ENCODE measurements at places on chromosomes 3 and 15. TPM values are rescaled to one million over a fixed set of nuclear protein-coding genes. Genes with fewer than 3 reads are reported as not detected.

- DNase-seq = no peak
Observed at GRCh38 chr3:108008106-108008505, 82.7 kb downstream of the CD47 start.

GRCh38 chr3:197380786-197381185 lies 82.4 kb upstream of the DLG1 start:
- DNase-seq = no peak

GRCh38 chr15:89812011-89812846 lies 2.4 kb downstream of the ANPEP start:
- DNase-seq = no peak

- DNase-seq = no peak
Observed at GRCh38 chr15:90957031-90957790, 2.5 kb downstream of the RCCD1 start.

- no peak for DNase-seq
Observed at GRCh38 chr3:43867436-43868072, 176.8 kb downstream of the ABHD5 start.

DNA sequence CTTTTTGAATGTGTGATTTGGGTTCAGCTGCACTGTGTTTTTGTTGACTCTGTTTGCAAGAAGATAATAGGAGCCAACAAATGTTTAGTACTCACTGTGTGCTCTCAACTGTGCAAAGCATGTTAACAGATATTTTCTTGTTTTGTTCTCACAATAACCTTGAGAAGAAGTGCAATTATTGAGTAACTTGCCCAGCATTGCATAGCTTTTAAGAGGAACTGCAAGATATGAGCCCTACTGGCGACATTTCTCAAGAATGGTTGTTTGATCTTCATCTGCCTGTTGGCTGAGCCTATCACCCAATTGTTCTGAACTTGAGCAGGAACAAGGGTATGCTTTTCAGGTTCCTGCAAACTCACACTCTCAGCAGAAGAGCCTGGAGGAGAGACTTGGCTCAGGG lies 43.4 kb upstream of the AGBL1 start:
- DNase-seq = no peak

GRCh38 chr3:17116007-17116600 lies 231.3 kb downstream of the PLCL2 start:
- no peak for DNase-seq

DNA sequence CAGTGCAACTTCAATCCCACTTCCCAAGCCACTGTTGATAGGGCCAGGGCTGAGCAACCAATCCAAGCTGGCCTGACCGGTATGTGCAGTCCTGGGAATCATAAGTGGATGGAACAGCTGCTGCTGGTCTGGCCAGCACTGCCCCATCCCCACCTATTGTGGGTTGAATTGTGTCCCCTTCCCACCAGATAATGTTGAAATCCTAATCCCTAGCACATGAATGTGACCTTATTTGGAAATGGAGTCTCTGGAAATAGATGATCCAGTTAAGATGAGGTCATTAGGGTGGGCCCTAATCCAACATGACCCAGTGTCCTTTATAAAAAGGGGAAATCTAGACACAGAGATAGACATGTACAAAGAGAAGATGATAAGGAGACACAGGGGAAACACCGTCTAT lies 13.7 kb upstream of the PDIA5 start:
- no peak for DNase-seq

DNA sequence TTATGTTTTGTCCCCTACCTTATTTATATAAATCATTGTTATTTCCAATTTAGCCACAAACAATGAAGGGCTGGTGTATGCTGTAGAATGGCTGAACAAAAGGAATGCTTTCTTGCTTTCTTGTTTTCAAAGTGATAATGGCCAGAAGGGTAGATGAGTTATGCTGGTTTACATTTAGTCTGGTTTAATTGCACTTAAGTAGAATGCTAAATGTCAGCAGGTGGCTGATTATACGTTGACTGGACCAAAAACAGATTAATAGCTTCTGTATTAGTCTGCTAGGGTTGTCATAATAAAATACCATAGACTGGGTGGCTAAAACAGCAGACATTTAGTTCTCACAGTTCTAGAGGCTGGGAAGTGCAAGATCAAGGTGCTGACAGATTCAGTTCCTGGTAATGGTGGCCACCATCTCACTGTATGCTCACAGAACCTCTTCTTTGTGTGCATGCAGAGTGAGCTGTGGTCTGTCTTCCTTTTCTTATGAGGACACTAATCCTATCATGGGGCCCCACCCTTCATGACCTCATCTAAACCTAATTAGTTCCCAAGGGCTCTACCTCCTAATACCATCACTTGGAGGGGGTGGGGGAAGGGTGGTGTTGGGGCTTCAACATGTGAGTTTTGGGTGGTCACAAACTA lies 17.1 kb upstream of the XIRP1 start:
- DNase-seq = no peak

DNA sequence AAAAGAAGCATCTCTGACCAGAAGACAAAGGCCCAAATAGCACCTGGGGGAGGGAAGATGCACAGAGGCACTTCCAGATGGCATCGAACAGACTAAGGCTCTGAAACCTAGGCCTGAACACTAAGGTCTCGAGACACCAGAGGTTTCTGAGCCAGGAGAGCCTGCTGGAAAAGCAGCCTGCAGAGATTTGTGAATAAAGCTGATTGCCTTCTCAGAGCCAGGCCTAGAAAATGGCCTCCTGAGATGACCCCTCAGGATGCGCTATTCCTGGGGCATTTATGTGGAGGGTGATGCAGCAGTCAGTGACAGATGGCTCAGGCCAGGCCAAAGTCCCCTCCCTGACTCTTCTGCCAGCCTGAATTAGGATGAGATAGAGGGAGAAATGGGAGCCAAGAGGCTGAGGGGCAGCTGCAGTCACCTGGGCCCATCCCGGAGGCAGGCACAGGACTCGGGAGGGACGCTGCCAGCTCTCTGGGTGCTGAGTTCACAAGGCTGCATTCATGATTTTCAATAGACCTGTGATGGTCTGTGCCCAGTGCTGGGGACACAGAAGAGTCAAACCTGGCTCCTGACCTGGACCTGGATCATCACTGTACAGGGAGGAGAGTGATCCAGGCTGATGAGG lies 6.9 kb downstream of the PRSS50 start:
- no peak for DNase-seq

- DNase-seq = no peak
Observed at GRCh38 chr3:172938788-172939187, 188.3 kb downstream of the ECT2 start.

GRCh38 chr15:22810853-22811338 lies 24.5 kb downstream of the NIPA1 start:
- DNase-seq = no peak

DNA sequence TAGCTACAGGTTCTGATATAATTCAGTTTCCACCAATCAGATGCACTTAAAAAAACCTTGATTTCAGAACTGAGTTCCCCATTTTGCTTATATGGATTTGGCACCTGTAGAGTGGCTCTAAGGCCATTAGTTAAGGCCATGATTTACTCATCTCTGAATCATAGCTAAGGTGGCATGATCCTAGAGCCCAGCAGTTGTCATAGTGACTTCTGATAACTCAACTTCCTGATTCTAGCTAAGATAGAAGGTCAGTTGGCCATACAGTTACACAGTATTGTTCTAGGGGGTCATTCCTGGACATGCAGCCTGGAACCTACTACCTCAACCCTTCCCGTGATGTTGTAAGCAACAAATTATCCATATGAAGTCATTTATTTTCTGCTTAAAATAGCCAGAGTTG lies 15.9 kb upstream of the TMEM87A start:
- no peak for DNase-seq

DNA sequence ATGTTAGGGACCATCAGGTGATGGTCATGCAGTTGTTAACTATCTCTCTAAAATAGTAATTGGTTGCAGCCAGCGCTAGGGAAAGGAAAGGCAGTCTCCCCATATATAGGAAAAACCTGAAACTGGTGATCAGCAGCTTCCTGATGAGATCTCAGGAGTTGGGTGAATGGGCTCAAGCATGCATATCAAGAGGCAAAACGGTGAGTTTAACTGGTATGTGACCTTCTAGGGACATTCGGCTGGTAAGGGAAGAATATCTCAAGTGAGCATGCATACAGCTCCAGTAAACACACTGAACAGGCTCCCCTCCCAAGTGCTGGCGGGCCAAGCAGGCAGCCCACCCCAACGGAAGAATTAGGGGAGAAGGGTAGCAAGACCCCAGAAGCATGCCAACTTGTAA lies 49.3 kb upstream of the ROBO2 start:
- no peak for DNase-seq

- DNase-seq = no peak
Observed at GRCh38 chr3:130935761-130936492, 42.0 kb downstream of the ATP2C1 start.

DNA sequence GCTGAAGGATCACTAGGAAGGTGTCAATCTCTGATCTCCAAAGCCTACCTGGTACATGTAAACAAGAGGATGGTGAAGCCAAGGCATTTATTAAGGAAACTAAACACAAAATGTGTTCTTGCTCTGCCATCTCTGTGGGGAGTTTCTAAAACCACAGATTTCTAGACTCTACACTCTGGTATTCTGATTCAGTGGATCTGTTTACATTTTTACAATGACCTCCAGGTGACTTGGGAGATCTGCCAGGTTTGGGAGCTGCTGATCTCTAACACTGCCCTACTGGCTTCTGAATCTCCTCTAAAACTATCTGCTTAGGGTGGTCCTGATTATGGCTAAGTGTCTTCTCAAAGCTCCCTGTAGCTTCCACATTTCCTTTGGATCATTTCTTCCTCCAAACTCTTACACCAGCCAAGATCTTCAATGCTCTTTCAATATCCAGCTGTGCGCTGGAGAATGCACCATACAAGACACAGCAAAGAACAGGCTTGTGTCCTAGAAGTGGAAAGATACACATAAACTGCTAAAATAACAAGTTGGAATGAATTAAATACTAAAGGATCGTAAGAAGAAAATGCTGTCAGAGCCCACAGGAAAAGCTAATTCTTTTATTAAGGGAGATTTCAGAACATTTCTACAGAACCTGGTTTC lies 72.7 kb downstream of the GREM1 start:
- DNase-seq = no peak

DNA sequence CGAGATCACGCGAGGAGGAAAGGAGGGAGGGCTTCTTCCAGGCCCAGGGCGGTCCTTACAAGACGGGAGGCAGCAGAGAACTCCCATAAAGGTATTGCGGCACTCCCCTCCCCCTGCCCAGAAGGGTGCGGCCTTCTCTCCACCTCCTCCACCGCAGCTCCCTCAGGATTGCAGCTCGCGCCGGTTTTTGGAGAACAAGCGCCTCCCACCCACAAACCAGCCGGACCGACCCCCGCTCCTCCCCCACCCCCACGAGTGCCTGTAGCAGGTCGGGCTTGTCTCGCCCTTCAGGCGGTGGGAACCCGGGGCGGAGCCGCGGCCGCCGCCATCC lies 1.1 kb upstream of the SETD5 start:
- DNase-seq = no peak

- DNase-seq = no peak
Observed at GRCh38 chr15:58495891-58496408, 64.2 kb downstream of the LIPC start.

GRCh38 chr15:48929661-48930060 lies 34.1 kb downstream of the SHC4 start:
- DNase-seq = no peak

GRCh38 chr3:34207002-34207401 lies 408.6 kb downstream of the PDCD6IP start:
- DNase-seq = no peak

DNA sequence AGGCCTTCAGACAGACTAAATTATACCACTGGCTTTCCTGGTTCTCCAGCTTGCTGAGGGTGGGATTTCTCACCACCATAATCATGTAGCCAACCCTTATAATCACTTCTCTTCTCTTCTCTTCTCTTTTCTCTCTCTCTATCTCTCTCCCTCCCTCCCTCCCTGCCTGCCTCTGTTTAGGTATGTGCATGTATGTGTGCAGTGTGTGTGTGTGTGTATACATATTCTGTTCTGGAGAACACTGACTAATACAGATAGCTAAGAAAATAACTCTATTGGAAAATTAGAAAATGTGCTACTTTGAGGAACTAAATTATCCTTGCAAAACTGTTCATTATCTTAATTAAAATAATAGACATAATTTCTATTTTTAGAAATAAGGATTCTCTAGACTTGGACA lies 118.6 kb upstream of the GADL1 start:
- no peak for DNase-seq

GRCh38 chr15:67474405-67475110 lies 46.4 kb upstream of the C15orf61 start:
- DNase-seq = no peak

Gene CCR2
- total RNA-seq = not detected

Gene CYP11A1
- not detected for total RNA-seq

Gene DPPA2
- not detected for total RNA-seq

Gene TLNRD1
- total RNA-seq = 19.6 TPM

Gene HHATL
- not detected for total RNA-seq
